Stimulated activated CD8-positive, alpha-beta memory T cell treated with anti-CD3 and anti-CD28 coated beads, Interleukin-4, amount 100 ng/mL, for 1 hour (primary cell): ENCODE measurements at places on chromosomes 2 and 18.

DNA sequence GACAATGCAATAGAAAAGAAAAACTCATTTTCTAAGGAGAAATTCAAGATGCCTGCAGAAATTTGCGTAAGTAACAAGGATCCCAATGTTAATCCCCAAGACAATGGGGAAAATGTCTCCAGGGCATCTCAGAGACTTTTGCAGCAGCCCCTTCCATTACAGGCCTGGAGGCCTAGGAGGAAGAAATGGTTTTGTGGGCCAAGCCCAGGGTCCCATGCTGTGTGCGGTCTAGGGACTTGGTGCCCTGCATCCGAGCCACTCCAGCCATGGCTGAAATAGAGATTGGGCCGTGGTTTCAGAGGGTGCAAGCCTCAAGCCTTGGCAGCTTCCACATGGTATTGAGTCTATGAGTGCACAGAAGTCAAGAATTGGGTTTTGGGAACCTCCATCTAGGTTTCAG, 103.9 kb upstream of the ACVR1 start:
- DNase-seq, result no peak

DNA sequence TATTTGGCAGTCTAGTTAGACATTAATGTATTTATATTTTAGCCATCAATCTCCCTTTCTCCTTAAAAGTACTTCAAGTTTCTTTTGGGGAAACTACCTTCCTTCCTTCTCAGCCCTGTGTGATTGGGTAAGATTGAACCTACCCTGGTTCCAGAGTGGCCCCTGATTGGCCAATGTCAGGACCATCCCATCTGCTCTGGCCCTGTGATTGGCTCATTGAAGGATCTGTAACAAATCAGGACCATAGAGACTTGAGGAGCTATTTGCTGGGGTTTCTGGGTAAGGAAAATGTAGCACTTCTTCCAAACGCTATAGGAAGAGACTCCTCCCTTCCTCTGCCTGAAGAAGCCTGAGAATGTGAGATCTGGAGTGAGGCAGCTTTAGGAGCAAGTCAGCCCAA, 59.3 kb downstream of the AQP4 start:
- DNase-seq, result no peak

- no peak for DNase-seq
Observed at GRCh38 chr2:239905884-239906654, 119.1 kb downstream of the NDUFA10 start.

- DNase-seq, result no peak
Observed at GRCh38 chr2:108776475-108776874, 10.1 kb upstream of the CCDC138 start.

- no peak for DNase-seq
Observed at GRCh38 chr18:3211236-3211992, 8.4 kb downstream of the MYOM1 start.

GRCh38 chr2:170052151-170052550, 125.8 kb upstream of the MYO3B start:
- no peak for DNase-seq

DNA sequence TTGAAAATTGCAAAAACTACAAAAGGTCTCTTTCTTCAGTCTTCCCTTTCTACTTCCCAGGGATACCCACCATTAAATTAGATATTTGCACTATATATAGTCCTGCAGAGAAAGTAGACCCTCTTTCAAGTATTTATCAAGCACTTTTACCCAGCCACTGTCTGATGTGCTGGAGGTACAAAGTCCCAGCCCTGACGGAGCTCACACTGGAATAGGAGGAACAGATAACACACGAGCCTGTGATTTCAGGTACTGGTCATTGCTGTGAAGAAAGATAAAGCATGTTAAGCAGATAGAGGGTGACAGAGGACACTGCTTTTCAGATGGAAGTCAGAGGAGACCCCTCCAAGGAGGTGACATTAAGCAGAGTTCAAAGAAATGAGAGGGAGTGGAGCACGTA, 19.6 kb downstream of the SEC11C start:
- DNase-seq, result no peak

DNA sequence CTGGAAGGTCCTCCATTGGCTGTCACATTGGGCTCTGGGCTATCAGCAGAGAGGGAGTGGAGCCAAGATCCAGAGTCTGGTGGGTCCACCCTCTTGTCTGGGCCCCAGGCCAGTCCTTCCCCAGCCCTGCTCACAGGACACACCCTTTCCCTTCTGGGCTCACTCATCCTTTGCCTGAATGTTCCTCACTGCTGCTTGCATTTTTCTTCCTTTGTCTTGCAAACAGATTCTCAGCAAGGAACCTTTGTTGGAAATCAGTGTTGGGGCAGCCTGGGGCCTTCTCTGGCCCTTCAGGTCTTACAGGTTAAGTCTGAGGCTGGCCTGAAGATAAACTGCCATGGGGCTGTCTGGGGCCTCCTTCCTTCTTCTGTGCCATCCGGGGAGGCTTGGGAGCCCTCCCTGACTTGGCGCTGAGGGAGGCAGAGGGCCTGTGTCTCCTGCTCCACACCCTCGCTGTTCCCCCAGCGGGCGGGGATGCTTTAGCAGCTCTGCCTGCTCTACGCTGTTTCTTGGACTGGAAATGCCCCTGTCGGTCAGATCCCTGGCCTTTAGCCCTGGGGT, 11.5 kb upstream of the CELF4 start:
- DNase-seq, result no peak

- no peak for DNase-seq
Observed at GRCh38 chr18:42838546-42839145, 276.8 kb downstream of the RIT2 start.

- DNase-seq, result no peak
Observed at GRCh38 chr18:76679945-76680344, 142.4 kb upstream of the ZNF236 start.

DNA sequence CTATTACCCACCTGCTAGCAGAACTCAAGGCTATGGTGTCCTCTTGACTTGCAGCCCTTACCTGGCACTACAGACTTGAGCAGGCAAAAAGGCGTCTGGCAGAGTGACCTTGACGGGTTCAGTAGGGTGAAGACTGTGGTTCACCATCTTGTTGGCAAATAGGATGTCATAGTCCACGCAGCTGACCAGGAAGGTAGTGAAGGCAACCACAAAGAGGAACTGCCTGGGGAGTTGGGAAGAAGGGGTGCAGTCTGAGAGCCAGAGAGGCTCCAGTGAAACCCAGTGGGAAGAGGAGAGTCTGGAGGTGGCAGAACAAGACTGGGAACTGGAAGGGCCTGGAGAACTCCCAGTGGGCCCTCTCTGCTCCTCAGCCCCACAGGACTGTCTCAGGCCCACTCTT, 4.1 kb downstream of the ATG9A start:
- no peak for DNase-seq

DNA sequence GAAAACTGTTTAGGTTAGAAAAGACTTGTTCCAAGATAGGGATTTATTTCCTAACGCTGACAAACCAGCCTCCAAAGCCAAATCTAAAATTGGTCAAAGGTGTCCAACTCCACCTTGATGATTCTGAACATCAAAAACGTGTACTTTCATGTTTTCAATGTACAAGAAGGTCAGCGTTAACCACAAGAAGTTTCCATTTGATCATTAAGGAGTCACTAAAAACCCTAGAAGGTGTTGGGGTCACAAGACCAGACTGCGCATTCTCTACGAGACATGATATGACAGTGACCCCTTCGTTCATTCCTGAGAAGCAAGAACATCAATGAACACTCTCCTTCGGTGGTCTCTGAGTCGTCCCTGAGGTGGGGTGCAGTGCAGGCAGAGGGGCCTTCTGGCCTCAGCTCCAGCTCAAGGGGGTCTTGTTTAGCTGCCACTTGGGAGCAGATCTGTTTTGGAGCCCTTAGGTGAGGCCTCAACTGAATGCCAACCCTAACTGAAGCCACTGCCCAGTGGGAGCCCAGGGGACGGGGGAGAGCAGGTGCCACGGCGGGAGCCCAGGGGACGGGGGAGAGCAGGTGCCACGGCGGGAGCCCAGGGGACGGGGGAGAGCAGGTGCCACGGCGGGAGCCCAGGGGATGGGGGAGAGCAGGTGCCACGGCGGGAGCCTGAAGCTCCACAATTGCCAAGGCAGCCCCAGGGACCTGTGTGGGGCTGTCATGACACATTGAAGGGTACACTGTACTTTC, 55.2 kb downstream of the PARD6G start:
- no peak for DNase-seq

- no peak for DNase-seq
Observed at GRCh38 chr2:109257653-109258052, 128.6 kb downstream of the SH3RF3 start.

GRCh38 chr2:23487735-23488492, 102.9 kb downstream of the KLHL29 start:
- DNase-seq, result no peak

- DNase-seq, result no peak
Observed at GRCh38 chr2:65700004-65700651, 267.7 kb upstream of the SPRED2 start.

- DNase-seq, result no peak
Observed at GRCh38 chr2:235032466-235032865, 80.6 kb downstream of the SH3BP4 start.

DNA sequence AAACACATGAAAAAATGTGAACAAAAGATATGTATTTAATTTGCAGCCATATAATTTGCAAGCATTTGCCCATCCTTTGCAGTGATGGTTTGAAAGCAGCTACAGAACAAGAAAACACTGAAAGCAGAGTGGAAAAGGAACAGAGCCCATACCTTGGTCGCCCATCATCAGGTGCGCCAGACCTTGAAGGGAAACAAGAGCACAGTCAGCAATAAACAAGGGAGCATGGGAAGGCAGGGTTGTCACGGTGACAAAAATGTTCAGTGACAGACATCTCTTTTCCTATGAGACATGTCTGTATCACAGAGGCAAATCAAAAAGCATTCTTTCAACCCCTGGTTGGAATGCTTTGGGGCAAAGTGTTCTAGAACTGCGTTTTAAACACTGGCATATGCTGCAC, 109.4 kb downstream of the NRXN1 start:
- no peak for DNase-seq

DNA sequence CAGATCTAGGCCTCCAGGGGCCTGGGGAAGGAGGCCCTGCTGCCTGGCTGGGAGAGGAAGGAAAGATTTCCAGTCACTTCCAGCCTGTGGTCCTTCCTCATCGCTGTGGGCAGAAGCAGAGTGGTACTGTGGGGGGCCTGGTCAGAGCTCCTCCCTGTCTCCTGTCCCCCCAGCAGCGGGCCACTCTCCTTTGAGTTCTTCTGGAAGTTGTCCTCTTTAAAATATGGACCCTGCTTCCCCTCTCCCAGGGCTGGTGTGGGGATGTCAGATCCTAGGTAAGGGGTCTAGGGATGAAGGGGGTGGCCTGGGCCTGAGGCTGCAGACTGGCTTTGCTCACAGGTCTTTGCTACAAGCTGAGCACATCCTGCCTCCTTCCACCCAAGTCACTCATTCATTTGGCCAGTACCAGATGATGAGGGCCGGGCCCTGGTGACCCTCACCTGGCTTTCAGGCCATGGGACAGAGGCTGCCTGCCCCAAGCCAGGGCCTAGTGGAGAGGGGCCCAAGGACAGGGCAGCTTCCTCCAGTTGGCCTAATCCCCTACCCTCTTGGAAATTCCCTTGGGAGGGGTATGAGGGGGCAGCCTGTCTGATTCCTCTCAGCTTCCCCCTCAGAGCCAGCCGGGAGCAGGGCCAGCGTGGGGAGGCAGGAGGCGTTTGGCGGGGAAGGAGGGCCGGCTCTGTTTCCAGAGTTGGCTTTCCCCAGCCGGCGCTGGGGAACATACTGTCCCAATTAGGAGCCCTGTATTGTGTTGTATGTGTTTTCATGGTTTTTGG, 231.9 kb downstream of the DYSF start:
- DNase-seq, result no peak

GRCh38 chr2:11669454-11670291, at the start of gene NTSR2:
Gene NTSR2, minus strand, starts transcription at chr2:11670195. Its CDS starts 66 bp downstream, at chr2:11670129.
- no peak for DNase-seq

DNA sequence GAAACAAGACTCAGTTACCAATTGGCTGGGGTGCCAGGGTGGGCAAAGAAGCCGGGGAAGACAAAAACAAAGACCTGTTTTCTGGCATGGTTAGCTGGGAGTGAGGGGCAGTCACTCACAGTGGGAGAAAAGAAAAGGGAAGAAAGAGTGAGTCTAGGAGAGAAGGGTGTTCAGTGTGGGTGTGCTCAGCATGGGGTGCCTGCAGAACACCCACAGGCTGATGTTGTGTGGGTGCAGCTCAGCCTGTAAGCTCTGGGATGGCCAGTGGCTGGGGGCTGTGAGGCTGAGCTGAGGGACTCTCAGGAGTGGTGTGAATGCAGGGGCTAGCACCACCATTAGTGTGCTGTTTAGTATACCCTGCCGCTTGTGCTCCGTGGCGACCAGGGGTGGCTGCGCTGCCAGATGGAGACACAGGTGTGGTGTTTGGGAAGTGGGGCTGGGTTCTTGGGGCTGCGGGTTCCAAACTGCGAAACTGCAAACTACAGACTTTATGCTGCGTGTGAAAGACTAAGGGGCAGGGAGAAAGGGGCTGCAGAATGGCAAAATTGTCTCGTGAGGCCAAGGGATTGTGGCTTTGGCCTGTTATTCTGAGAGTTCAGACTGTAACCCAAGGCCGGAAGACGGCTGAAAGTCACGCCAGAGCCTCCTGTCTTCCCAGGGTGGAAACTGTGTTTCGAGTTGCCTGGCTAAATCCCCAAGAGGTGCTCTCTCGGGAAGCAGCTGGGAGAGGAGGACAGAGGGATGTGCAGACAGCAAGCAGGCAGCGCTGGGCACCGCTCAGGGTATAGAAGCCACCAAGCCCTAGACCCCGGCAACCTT, 156.3 kb downstream of the TTC32 start:
- no peak for DNase-seq

GRCh38 chr18:8705238-8705960, at the start of gene MTCL1:
Gene MTCL1, plus strand, starts transcription at chr18:8705556. Its CDS starts 105 bp downstream, at chr18:8705661.
- no peak for DNase-seq
